ENCODE measurements at places on chromosomes 4 and X.

DNA sequence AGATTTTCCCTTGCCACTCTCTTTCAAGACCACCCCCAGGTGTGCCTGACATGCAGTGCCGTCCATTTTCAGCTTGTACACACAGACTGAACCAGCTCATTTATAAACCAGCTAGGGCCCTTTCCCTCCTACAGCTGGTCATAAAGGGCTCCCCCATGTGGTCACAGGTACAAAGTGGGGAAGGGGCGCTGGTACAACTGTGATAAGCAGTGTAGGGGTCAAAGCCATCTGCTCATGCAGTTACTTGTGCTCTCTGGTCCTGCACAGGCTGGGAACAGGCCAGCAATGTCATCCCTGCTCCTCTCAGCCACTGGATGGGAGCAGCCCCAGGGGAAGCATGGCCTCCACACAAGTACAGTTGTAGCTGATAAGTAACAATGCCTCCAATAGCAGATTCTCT lies 20.6 kb downstream of the GABRQ start:
- no peak for DNase-seq

DNA sequence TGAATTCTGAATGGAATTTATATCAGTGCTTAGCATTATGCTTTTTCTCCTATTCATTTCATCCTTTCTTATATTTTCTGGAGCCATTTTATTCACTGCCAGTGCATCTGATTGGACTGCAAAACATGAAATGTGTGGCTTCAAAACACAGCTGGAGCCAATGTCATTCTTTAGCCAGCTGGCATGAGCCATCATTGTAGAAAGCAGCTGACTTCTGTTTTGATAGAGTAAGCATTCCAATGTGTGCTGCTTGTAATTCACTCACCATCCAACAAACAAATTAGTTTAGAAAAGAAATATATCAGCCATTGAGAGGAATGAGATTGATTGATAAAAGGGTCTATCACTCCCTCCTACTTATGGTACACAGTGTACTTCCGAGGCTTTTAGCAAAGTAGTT lies 2616.0 kb downstream of the ARAP2 start:
- DNase-seq, result no peak

GRCh38 chrX:131262200-131262599 lies 26.9 kb downstream of the IGSF1 start:
- DNase-seq, result no peak

GRCh38 chr4:87807402-87807801 lies 8.0 kb downstream of the IBSP start:
- peak; percentile 74 for DNase-seq

- DNase-seq, result peak; percentile 64
Observed at GRCh38 chrX:13520936-13521335, 48.5 kb upstream of the EGFL6 start.

GRCh38 chr4:184620212-184620867 lies 28.9 kb downstream of the CASP3 start:
- no peak for DNase-seq

DNA sequence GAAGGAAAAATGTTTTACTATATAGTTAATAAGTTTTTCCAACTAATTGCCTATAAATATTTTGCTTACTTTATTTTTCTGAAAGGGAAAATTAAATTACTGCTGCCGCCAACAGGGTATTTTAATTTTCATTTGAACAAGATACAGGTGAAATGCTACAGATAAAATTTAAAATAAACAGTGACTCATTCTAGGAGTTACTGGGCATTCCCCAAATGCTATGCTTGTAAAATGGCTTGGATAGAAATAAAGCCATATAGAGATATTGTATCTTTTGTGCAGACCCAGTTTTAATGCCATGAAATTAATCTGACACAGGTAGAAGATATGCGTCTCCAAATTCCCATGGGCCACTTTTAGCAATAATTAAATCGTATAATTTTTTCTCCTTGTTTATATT lies 144.5 kb downstream of the NAP1L3 start:
- no peak for DNase-seq

DNA sequence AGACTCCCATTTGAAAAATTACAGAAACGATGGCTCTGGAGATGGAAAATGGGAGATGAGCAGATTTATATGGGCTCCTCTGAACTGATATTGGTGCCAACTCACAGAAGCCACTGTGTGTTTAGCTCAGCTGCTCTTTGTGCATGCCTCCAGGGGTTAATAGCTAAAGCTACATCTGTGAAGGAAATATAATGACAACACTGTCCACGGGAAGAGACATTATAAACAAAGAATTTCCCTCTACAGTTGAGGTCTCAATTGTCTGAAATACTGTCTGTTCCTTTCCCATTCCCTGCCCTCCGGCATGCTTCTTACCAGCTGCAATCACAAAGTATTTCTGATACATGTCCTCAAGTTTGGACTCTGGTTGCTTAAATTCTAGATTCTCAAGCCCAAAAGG lies 40.4 kb downstream of the PPA2 start:
- DNase-seq, result no peak

- DNase-seq, result no peak
Observed at GRCh38 chrX:54479136-54480111, 16.6 kb downstream of the FGD1 start.

DNA sequence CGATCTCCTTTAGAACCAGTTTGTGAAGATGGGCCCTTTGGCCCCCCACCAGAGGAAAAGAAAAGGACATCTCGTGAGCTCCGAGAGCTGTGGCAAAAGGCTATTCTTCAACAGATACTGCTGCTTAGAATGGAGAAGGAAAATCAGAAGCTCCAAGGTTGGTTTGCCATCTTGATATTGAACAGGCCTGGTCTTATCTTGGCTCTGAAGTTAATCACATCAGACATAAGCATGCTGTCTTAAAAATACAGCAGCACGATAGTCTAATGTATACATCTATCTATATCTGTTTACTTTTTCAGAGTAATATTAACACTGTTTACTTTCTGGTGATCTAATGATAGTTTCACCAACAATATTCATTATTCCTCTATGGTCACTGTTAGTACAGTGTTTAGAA lies 129.8 kb downstream of the PTTG2 start:
- no peak for DNase-seq
